ENCODE measurements at places on chromosomes 5 and 9. TPM values are rescaled to one million over a fixed set of nuclear protein-coding genes. Genes with fewer than 3 reads are reported as not detected.

- DNase-seq = no peak
These were observed 9.8 kb downstream of the OCLN start for GRCh38 chr5:69502367-69502766.

DIPK1B gene
- total RNA-seq = 4.8 TPM

DNA sequence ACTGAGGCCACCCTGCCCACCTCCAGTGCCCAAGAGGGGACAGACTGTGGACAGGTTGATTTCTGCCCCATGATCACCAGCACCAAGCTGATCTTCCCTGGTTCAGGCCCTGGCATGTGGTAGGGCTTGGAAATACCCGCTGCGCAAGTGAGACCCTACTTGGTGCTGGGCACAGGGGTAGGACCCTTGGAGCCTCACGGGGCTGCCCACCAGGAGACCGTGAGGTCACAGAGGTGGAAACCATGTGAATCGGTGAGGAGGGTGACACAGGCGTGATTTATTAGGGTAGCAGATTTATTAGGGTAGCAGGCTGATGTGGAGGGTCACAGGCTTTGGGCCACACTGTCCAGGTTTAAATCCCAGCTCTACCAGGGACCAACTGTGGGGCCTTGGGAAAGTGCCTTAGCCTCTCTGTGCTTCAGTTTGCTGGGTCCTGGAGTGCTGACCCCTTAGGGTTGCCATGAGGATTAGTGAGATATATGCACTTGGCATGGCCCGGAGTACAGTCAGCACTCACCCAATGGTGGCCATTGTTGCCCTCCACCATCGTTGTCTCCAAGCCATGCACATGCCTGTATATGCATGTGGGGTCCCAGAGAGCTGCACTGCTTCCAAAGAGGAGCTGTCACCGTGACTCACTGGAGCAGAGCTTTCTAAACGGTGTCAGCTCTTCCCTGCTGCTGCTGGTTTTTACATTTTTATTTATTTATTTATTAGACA lies 20.9 kb upstream of the DUSP1 start:
- DNase-seq = no peak

HCN1 gene
- total RNA-seq = 0.29 TPM

DNA sequence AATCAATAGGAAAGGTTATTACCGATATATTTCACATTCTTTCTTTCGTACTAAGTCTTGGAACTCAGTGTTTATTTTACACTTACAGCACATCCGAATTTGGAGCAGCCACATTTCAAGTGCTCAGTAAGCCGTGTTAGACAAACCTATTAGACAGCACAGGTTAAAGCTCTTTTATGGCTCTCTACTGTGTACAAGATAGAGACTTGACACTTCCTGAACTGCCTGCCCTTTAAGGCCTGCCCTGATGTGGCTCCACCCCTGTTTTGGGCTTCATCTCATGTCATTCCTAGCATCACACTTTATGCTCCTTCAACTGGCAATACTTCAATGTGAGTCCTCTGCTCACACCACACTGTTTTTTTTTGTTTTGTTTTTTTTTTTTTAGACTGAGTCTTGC lies 23.5 kb upstream of the SUSD1 start:
- DNase-seq = no peak

HTR4 gene
- not detected for total RNA-seq

PLCXD3 gene
- total RNA-seq = 3.8 TPM

PDLIM4 gene
- 9.0 TPM for total RNA-seq

SLC45A2 gene
- not detected for total RNA-seq

DNA sequence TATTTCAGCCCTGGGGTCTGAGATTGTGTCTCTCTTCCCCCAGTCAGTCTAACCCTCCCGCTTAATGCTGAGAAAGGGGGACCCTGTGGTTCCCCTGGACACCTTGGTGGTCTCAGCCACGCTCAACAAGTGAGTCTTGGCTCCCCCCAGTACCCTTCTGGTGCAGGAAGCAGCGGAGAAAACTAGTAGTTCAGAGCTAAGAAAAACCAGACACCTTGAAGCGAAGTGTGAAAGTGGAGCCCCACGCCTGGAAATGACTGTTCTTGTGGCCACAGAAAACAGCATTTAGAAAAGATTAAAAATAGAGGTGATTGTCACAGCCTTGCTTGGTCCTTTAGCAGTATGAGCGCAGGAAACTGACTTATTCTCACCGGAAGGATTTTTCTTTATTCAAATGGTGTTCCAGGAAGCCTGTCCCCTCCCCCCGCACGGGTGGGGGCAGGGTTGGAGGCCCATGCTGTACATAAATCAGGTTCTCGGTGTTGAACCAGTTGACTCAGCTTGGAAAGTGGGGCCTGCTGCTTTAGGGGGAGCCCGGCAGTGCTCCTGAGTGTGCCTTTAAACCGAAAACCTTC lies 8.1 kb downstream of the ARPC5L start:
- DNase-seq = no peak

IL31RA gene
- not detected for total RNA-seq

- DNase-seq = no peak
These were observed 61.8 kb downstream of the PRKACG start for GRCh38 chr9:68951879-68952659.

DNA sequence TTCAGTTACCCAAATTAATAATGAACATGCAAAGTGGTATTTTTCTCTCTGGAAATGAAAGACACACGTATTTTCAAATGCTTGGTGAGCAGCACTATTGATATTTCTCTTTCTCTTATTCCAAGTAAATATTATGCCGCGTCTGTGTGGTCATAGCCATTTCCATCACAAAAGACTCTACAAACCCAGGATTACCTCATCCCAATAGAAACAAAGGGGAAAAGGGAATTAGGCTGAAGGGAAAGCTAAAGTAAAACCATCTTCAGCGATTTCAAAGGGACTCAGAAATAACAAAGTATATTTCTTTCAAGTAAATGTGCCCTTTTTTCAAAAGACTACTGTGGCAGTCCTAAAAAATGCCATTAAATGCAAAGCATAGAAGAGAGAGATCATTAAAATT lies 62.0 kb upstream of the FST start:
- DNase-seq = no peak

RGS14 gene
- 11.3 TPM for total RNA-seq

ZNF366 gene
- 5.2 TPM for total RNA-seq

- DNase-seq = no peak
These were observed 615 bp downstream of the PSMD5 start for GRCh38 chr9:120841930-120842684.

IFNB1 gene
- total RNA-seq = not detected

PDE6A gene
- 0.15 TPM for total RNA-seq

DNA sequence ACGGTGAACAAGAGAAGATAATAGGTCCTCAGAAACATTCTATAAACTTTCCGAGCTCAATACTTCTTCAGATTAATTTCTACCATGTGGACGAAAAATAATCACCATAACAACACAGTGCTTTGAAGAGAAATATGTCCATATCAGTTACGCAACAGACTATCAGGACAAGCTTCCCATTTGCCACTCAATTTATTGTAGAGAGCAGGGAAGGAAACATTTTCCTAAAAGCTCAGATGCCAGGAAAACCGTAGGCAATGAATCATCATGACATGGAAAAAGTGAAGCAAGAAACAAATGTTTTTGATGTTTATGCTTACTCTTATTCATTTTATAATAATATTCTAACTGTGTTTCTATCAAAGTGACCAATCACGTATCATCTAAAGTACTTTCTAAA lies 87.6 kb downstream of the S1PR3 start:
- DNase-seq = no peak

- DNase-seq = no peak
These were observed 17.1 kb upstream of the C9 start for GRCh38 chr5:39381376-39381775.

- DNase-seq = no peak
These were observed 29.2 kb upstream of the IL13 start for GRCh38 chr5:132628814-132629213.

DNA sequence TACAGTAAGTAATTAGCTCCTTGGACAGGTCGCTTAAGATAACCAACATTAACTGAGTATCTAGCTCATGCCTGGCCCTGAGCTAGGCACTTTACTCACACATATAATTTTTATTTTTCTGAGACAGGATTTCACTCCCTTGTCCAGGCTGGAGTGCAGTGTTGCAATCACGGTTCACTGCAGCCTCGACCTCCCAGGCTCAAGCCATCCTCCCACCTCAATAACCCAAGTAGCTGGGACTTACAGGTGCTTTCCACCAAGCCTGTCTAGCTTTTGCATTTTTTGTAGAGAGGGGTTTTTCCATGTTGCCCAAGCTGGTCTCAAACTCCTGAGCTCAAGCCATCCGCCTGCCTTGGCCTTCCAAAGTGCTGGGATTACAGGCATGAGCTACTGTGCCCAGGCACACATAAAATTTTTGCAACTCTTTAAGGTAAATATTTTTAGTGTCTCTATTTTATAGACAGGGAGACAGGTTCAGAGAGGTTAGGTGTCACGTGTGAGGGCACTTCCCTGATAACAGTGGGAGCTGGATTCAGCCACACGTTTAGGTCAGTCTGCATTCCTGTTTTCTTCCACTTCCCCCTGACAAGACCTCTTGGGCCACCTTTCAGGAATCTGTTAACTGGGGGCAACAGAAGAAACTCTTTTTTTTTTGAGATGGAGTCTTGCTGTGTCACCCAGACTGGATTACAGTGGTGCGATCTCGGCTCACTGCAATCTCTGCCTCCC lies 18.2 kb downstream of the HBEGF start:
- no peak for DNase-seq

DNA sequence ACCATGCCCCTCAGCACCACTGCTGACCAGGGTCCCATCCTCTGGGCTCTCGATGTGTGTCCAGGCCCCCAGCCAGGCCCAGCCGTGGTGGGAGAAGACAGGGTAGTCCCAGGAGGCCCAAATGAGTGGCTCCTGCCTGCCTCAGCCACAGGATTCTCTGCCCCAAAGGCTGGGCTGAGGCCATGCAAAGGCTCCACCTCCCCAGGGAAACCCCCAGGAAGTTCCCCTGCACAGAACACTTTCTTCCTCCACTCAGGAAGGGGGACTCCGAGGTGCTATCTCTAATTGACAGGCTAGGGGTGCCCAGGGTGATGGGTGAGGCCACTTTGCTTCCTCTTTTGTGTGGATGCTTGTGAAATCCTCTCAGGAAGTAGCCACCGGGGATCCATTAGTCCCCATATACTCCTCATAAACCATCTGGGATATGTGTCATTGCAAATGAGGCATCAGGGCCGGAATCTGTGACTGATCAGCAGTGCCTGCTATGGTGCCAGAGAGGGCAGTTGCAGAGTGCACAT lies 23.1 kb upstream of the TDRD7 start:
- no peak for DNase-seq

DNA sequence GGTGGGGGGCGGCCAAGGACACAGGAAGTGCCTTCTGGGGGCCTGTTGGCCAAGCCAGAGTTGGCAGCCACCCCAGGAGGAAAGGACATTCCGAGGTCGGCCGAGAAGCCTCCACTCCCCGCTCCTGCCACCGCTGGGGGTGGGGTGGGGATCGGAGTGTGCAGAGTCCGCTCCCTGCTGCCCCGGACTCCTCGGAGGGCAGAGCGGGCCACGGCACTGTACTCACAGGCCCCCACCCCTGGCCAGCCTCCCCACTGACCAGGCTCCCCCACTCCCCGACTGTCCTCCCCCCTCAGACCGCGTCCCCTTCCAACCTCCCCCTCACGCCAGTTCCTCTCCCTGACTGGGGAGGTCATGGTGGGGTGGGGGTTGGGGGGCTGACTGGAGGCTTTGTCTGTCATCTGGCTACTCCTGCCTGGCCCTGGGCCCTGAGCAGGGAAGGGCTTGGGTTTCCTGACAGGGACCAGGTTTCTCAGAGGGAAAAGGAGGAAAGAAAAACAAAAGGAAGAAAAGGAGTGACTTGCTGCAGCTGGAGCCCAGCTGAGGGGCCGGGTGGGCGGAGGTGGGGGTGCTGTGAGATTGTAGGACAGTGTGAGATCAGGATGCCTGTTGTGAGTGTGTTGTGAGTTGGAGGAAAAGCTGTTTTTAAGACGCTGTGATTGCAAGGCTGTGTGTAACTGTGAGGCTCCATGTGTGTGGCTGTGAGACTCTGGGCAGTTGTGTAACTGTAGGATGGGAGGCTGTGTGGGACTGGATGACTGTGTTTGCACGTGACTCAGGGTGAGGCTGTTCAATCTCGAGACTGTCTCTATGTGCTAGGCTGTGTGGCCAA lies 29.7 kb downstream of the CNTFR start:
- no peak for DNase-seq

DNA sequence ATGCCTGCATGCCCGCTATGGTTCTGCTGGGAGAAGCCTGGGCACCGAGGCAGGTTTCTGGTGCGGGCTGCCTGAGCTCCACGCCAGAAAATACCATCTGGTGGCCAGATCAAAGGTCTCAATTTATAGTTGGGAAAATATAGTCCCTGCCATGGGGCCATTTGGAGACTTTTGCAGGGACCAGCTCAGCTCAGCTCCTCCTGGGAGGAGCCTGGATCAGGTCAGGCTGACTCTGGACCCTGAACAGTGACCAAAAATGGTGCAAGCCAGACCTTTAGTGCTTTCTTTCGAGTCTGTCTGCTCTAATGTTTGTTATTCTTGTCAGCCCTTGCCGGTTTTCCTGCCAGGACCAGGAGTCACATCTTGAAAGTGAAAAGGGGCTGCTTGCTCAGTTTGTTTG lies 31.8 kb downstream of the HMCN2 start:
- DNase-seq = no peak

DNA sequence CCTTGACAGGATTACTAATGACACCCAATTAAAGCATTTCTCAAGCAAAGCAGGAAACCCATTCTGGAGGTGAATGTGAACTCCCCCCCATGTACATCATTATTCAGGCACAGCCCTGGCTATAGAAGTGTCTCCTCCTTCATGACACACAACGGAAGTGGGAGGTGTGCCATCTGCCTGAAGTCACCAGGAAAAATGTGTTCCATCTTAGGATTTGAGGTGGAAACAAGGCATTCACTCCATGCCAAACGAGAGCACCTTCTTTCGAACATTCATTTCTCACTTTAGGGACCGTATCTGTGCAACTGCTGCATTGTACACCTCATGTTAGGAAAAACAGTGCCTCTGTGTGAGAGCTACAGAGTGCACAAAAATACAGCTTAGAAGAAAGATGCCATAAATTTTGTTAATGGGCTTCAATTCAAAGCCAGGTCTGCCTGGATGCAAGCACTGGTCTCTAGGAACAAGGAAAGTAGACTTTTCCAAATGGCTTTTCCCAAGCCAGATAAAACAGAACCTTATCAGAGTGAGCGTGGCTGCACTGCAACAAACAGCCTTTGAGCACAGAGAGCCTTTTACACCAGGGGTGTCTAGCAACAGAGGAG lies 19.4 kb downstream of the GOLM1 start:
- no peak for DNase-seq

DNA sequence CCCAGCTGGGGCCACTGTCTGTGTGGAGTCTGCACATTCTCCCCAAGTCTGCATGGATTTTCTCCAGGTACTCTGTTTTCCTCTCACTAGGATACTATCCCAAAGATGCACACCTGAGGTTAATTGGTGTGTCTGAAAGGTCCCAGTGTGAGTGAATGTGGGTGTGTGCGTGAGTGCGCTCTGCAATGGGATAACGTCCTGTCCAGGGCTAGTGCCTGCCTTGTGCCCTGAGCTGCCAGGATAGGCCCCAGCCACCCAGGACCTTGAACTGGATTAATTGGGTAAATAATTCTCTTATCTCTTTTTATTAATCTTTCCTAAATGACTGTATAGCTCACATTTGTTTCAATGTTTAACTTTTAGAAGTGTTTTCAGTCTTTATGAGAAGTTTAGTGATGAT lies 11.5 kb upstream of the PANK3 start:
- DNase-seq = no peak

Measured in breast epithelium (tissue), 4 donors.